ENCODE measurements at places on chromosomes 5 and 9. TPM values are rescaled to one million over a fixed set of nuclear protein-coding genes. Genes with fewer than 3 reads are reported as not detected.

FOXE1 gene
- not detected for total RNA-seq

FBLL1 gene
- 0.23 TPM for total RNA-seq

GRCh38 chr9:14962193-14962882, 52.1 kb upstream of the FREM1 start:
- no peak overlapping the region for H3K27ac ChIP-seq
- no peaks in the 10 kb centered on the region for H3K4me1 ChIP-seq
- no peaks in the 10 kb centered on the region for H3K36me3 ChIP-seq
- no peak for DNase-seq
- no peak overlapping the region for H3K4me3 ChIP-seq

GRCh38 chr5:56123531-56124243, 109.4 kb downstream of the ANKRD55 start:
- H3K36me3 ChIP-seq, result no peaks in the 10 kb centered on the region
- no peak overlapping the region for H3K27ac ChIP-seq
- no peaks in the 10 kb centered on the region for H3K27me3 ChIP-seq
- H3K4me3 ChIP-seq, result no peak overlapping the region
- H3K4me1 ChIP-seq, result peaks cover 14% of the 10 kb centered on the region

PPP3R2 gene
- not detected for total RNA-seq

DNA sequence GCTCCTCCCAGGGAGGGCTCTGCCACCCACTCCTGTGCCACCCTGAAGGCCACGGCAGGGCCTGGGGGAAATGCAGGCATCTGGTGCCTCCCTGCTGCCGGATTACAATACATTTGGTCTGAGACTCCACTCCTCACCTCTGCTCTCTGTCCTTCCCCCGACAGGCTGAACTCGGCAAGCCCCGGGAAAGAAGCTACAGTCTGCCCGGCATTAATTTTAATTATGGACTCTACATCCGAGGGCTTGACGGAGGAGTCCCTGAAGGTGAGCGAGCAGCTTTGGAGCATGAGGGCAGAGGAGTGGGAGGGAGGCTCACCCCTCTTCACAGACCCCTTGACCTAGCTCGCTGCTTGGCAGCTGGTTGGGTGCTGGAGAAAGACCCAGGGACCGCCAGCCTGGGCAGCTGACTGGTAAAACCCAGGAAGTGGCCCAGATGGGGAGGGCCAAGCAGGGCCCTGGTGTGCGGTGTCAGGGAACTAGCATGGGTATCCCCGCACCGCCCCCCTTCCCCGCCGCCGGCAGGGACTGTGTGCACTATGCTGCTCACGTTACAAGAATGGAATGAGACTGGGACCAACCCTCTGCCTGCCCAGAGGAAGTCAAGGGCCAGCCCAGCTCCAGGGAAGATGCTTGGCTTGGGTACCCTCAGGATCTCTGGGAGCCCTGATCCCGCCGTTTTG, 83.7 kb upstream of the BARHL1 start:
- DNase-seq, result no peak
- no peak overlapping the region for H3K4me3 ChIP-seq
- no peak overlapping the region for H3K27ac ChIP-seq

- no peak overlapping the region for H3K4me3 ChIP-seq
- H3K27me3 ChIP-seq, result no peaks in the 10 kb centered on the region
- DNase-seq, result no peak
- H3K4me1 ChIP-seq, result no peaks in the 10 kb centered on the region
- no peak overlapping the region for H3K27ac ChIP-seq
These were observed 352.5 kb upstream of the CYLC2 start for GRCh38 chr9:102642651-102643050.

DNA sequence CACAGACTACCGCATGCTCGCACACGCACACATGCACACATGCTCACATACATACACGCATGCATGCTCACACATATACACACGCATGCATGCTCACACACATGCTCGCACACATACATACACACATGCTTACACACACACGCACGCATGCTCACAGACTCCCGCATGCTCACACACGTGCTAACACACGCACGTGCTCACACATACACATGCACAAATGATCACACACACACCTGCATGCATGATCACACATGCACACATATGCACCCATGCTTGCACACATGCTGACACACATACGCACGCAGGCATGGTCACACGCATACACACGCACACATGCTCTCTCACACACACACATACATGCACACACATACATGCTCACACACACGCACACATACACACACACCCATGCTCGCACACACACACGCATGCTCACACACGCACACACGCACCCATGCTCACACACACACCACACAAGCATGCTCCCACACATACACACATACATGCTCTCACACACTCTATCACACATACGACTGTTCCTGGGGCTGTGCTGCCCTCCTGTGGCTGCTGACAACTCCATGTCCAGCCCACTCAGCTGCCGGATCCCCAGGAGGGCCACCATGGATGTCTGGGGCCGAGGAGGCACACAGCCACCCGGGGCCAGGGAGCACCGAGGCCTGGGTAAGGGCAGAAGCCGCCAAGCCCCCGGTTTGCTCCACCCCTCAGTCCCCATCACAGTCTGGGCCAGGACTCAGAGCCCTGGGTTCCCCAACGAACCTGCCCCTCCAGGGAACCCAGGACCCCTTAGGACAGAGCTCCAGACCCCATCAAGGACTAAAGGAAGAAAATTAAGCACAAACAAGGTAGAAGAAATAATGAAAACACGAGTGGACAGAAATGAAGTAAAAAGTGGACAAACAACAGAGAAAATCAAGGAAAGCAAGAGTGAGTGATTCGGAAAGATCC, 31.4 kb upstream of the EGFL7 start:
- H3K36me3 ChIP-seq, result no peaks in the 10 kb centered on the region
- H3K27me3 ChIP-seq, result no peaks in the 10 kb centered on the region
- peaks cover 1% of the 10 kb centered on the region for H3K4me1 ChIP-seq
- DNase-seq, result peak; percentile 77
- H3K4me3 ChIP-seq, result no peak overlapping the region
- H3K27ac ChIP-seq, result no peak overlapping the region

- no peaks in the 10 kb centered on the region for H3K27me3 ChIP-seq
- no peak overlapping the region for H3K4me3 ChIP-seq
- H3K27ac ChIP-seq, result no peak overlapping the region
- DNase-seq, result no peak
- no peaks in the 10 kb centered on the region for H3K36me3 ChIP-seq
These were observed 420.1 kb upstream of the MEF2C start for GRCh38 chr5:89303033-89303480.

GRCh38 chr9:97794666-97795065, 58.4 kb upstream of the FOXE1 start:
- DNase-seq, result no peak
- H3K4me3 ChIP-seq, result no peak overlapping the region
- H3K27me3 ChIP-seq, result no peaks in the 10 kb centered on the region
- H3K36me3 ChIP-seq, result no peaks in the 10 kb centered on the region

DNA sequence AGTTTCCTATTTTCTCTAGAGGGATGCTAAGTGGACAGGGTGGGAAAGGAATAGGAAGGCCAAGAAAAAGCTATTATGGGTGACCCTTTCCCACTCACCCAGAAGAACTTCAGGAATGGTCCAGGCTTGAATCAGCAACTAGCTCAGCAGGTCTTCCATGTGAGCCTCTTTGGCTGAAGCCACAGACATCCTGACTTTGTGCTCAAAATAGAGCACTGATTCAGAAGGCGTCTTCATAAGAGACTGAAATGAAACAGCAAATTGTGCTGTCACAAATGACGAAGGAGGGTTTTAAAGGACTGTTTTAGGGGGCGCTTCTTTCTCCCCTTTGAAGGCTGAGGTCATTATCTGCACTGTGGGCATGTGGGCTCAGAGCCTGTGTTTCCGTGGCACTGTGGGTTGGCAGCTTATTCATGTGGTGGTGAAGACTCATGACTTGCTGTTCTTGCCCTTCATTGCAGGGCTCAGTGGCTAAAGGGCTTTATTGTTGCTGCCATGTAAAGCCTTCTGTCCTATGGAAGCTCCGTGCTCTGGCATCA, 65.8 kb upstream of the NFIL3 start:
- no peak overlapping the region for H3K4me3 ChIP-seq
- no peak overlapping the region for H3K27ac ChIP-seq
- no peaks in the 10 kb centered on the region for H3K4me1 ChIP-seq
- no peak for DNase-seq
- H3K36me3 ChIP-seq, result no peaks in the 10 kb centered on the region

DNA sequence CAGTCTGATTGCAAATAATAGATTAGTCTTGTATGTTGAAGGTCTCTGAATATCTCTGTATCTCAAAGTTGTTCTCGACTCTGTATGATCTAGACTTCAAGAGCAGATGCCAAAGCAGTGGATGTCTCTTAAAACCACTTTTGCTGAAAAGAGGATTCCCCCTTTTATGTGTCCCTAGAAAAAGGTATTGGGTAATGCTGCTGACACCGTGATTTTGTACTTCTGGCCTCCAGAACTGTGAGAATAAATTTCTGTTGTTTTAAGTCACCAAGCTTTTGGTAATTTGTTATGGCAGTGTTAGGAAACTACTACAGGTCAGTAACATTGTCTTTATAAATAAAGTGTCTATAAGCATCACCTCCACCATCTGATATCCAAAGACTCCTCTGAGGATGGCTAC, 85.3 kb upstream of the PIK3R1 start:
- no peaks in the 10 kb centered on the region for H3K36me3 ChIP-seq
- DNase-seq, result no peak
- H3K27ac ChIP-seq, result no peak overlapping the region

DNA sequence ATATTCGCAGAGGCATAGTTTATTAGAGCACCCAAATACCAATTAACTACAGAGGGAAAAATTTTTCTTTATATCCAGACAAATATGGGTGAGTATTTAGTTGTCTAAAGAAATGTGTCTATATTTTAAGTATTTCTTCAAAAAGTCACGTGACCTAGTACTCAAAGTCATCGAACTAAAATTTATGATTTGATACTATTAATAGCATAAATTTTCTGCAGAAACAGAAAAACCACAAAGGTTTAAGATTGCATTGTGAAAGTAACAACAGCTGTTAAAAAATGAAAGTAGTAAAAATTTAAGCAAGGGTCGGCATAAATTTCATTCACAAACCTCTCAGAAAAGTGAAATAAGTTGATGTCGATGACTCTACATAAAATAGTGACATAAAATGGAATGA, 323.9 kb upstream of the RORB start:
- H3K4me1 ChIP-seq, result no peaks in the 10 kb centered on the region
- no peak overlapping the region for H3K4me3 ChIP-seq
- H3K36me3 ChIP-seq, result no peaks in the 10 kb centered on the region
- no peak overlapping the region for H3K27ac ChIP-seq
- no peak for DNase-seq

GRCh38 chr9:81626511-81626910, 62.8 kb downstream of the TLE1 start:
- no peaks in the 10 kb centered on the region for H3K27me3 ChIP-seq
- no peaks in the 10 kb centered on the region for H3K36me3 ChIP-seq
- peaks cover 2% of the 10 kb centered on the region for H3K4me1 ChIP-seq
- no peak overlapping the region for H3K27ac ChIP-seq

GRCh38 chr9:133942206-133942975, 49.7 kb downstream of the VAV2 start:
- no peak overlapping the region for H3K27ac ChIP-seq
- no peaks in the 10 kb centered on the region for H3K36me3 ChIP-seq
- no peak overlapping the region for H3K4me3 ChIP-seq
- H3K4me1 ChIP-seq, result no peaks in the 10 kb centered on the region
- no peaks in the 10 kb centered on the region for H3K27me3 ChIP-seq

- no peak overlapping the region for H3K4me3 ChIP-seq
- H3K4me1 ChIP-seq, result no peaks in the 10 kb centered on the region
- no peaks in the 10 kb centered on the region for H3K27me3 ChIP-seq
- DNase-seq, result no peak
- H3K36me3 ChIP-seq, result no peaks in the 10 kb centered on the region
These were observed 102.7 kb upstream of the NREP start for GRCh38 chr5:111859533-111860270.

DNA sequence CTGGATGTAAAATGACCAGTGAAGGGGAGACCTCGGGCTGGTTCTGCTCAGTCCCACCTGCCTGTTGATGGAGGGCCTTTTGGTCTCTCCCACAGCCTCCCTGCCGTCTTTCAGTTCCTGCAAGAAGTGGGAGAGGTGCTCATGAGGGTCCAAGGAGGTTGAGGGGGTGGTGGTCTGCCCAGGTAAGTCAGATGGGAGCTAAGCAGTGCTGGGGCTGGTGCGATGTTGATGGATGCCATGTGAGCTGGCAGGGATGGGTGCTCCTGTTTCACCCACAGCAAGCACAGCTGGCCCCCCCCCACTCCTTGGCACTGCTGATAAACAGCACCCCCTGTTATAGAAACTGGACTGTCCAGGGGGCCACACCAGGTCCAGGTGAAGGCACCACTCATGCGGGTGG, 145.6 kb downstream of the NSG2 start:
- no peaks in the 10 kb centered on the region for H3K27me3 ChIP-seq
- no peak overlapping the region for H3K27ac ChIP-seq
- no peaks in the 10 kb centered on the region for H3K4me1 ChIP-seq
- no peak overlapping the region for H3K4me3 ChIP-seq
- DNase-seq, result no peak

SPATA31A3 gene
- not detected for total RNA-seq

ALDOB gene
- total RNA-seq, result 1.0 TPM

- no peak overlapping the region for H3K27ac ChIP-seq
- H3K4me1 ChIP-seq, result no peaks in the 10 kb centered on the region
These were observed 1037.3 kb upstream of the CDH6 start for GRCh38 chr5:30156156-30156555.

- no peaks in the 10 kb centered on the region for H3K27me3 ChIP-seq
- H3K4me3 ChIP-seq, result no peak overlapping the region
These were observed 88.8 kb downstream of the PHF2 start for GRCh38 chr9:93665128-93665636.

GRCh38 chr5:174545926-174546325, 178.5 kb upstream of the MSX2 start:
- H3K4me3 ChIP-seq, result no peak overlapping the region
- H3K36me3 ChIP-seq, result no peaks in the 10 kb centered on the region
- no peaks in the 10 kb centered on the region for H3K27me3 ChIP-seq
- DNase-seq, result no peak

All from ovary (tissue), 10 donors.